ENCODE measurements at places on chromosomes 5 and 9.
A peak's percentile ranks its signal among the peaks of the same experiment; 100 is the strongest.

DNA sequence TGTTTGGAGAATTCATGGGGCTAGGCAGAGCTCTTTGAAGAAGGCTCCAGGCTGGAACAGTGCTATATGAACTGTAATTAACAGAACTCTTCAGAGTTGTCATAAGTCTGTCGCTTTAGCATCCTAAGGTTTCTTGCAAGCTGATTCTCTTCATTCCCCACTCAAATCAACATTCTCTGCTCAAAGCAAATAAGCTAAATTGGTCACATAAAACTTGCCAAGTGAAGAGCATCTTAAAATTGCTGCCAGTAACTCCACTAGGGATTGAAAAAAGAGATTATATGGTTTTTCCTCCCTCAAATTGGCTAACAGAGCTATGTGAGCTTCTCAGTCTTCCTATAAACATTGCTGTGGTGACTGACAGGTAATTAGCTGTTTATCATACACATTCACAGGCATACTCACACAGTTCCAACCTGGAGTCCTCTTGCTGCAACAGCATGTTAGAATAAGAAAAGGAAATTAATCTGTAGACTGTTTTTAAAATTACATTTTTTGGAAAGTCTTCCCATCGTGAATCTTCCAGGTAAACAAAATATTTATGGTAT is 298.5 kb upstream of the ATP10B start:
- no peak for DNase-seq

GRCh38 chr5:1437876-1438559 is 7.2 kb downstream of the SLC6A3 start:
- no peak for DNase-seq

DNA sequence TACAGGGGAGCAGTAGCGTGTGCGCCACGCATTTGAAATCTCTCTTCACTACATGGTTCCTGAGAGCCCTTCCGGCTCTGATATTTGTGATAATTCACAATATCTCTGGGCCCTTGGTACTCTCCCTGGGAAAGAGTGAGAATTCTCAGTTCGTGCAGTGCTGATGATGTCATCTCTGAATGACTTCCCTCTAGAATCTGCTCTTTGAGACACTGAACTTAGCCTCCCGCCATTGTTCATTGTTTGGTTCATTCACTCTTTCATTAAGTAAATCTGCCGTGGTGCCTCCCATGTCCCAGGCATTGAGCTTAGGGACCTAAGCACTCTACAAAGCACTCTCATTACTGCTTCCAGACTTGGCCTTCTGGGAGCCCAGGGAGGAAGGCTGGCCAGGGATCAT is 94.0 kb downstream of the PPARGC1B start:
- DNase-seq: no peak

GRCh38 chr5:59768152-59769040 is 125.1 kb downstream of the PDE4D start:
- peak; percentile 75 for DNase-seq

DNA sequence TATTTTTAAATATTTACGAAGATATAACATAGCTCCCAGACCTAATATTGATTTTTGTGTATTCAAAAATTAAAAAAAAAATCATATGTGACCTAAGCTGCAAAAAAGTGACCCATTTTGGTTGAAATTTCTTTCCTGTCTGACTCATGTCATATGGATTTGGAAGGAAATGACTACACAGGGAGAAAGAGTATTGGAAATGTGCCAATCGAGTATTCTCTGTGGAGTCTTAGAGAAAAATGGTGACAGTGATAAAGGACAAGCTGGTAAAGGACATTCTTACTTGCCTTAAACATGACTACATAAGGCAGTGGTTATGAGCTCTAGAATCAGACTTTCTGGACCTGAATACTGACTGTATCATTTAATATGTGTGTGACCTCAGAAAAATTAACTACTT is 262.9 kb upstream of the PTPRD start:
- no peak for DNase-seq

- DNase-seq: peak; percentile 68
Observed at GRCh38 chr9:4143936-4144717, 155.7 kb downstream of the GLIS3 start.

- DNase-seq: no peak
Observed at GRCh38 chr5:168328814-168329213, 37.4 kb downstream of the WWC1 start.

DNA sequence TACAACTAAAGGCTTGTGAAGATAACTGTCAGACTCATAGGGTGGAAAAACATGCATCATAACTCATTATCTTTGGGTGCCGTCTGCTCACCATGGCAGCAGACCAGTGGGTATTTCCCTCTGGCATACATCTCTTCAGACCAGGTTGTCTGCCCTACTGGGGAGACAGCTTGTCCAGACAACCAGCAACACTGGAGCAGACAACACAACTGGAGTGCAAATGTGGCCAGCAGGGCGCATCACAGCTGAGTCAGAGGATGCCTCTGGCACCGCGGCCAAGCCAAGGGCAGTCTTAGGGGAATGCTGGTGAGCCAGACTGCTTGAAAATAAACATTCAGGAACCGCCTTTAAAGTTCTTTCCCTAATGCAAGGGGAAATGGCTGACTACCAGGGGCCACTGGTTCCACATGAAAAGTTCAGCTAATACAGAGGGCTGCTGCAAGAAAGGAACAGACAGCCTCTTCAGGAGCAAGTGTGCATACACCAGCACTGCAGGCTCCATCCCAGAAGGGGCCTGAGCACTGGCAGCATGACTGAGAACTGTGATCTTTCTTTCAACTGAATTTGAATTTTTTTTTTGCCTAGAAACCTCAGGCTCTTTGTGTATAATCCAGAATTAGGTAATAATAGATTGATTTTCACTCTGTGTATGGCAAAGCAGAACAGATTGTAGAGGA is 77.3 kb downstream of the MAMDC2 start:
- DNase-seq: peak; percentile 95

DNA sequence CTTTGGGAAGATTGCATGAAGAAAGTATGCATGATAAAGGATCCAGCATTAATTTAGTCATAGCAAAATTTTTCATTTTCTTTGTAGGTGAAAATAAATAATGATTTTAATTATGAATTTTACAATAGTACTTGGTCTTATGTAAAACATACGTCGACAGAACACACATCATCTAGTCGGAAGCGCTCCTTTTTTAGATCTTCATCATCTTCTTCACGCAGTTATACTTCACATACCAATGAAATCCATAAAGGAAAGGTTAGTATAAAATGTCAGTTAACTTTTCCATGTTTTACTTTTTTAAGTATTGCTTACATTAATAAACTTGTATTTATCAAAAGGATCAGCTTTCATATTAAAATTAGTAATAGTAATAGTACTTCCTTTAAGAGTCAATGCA is 35.8 kb downstream of the C7 start:
- DNase-seq: no peak

DNA sequence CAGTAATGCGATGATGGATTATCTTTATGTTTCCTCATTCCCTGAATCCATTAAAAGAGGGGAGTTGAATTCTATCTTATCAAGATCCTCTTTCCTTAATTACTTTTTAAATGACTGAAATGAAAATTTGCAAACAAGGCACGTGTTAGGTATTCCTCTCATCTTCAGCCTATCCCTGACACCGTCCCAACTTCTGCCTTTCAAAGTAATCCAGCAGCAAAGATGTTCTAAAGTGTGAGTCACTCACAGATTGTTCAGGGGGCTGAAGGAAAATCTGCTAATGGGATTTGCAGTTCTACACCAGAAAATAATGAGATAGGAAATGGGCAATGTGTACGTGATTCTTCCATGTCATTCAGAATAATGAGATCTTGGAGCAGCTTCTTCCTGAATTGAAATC is 403.0 kb downstream of the ARHGEF28 start:
- DNase-seq: no peak

GRCh38 chr9:72102520-72102919 is 42.1 kb upstream of the C9orf57 start:
- no peak for DNase-seq

DNA sequence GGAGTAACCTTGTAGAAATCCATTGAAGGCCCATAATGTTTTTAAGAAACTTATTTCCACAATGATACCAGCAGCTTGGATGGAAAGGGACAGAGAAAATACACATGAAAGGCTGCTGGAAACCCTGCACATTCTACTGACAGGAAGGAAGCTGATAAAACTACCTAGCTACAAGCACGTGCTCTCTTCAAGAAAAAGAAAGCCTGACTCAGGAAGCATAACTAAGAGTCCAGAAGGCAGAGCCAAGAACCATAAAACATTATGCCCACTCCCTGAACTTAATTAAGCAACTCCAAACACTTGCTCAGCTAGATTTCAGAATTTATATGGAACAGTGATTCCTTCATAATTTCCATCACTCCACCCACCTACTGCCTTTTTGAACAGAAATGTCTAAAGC is 430.8 kb downstream of the SEMA5A start:
- DNase-seq: no peak

DNA sequence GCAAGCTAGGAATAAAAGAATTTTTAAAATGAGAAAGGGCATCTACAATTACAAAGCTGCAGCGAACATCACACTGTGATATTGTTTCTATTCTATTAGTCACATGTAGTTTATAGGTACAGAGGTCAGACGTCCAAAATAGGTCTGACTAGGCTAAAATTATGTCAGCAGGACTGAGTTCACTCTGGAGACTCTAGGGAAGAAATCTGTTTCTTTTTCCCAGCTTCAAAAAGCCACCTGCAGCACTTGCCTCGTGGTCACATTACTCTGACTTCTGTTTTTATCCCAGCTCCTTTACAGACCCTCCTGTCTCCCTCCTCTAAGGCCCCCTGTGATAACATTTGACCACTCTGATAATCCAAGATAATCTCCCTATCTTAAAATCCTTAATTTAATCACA is 5.1 kb upstream of the CKS2 start:
- DNase-seq: no peak

DNA sequence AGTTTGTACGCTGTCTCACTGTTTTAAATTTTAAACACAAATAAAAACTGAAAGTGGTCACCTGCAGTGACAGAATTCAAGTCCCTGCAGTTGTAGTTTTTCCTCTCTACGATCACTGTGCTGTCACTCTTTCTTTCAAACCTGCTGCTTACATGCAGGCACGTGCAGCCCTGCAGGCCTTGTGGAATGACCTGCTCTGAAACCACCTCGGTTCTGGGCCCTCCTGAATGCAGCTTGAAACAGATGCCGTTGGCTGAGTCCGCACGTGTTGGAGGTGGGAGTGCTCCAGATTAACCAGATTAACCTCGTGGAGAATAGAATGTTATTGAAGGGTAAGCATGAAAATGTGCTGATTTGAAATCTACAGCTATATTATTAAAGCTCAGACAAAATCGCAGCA is 126.0 kb upstream of the ERCC6L2 start:
- DNase-seq: no peak

- DNase-seq: no peak
Observed at GRCh38 chr5:13833440-13833839, 111.0 kb downstream of the DNAH5 start.

- no peak for DNase-seq
Observed at GRCh38 chr9:100485196-100485595, 12.2 kb downstream of the TMEFF1 start.

DNA sequence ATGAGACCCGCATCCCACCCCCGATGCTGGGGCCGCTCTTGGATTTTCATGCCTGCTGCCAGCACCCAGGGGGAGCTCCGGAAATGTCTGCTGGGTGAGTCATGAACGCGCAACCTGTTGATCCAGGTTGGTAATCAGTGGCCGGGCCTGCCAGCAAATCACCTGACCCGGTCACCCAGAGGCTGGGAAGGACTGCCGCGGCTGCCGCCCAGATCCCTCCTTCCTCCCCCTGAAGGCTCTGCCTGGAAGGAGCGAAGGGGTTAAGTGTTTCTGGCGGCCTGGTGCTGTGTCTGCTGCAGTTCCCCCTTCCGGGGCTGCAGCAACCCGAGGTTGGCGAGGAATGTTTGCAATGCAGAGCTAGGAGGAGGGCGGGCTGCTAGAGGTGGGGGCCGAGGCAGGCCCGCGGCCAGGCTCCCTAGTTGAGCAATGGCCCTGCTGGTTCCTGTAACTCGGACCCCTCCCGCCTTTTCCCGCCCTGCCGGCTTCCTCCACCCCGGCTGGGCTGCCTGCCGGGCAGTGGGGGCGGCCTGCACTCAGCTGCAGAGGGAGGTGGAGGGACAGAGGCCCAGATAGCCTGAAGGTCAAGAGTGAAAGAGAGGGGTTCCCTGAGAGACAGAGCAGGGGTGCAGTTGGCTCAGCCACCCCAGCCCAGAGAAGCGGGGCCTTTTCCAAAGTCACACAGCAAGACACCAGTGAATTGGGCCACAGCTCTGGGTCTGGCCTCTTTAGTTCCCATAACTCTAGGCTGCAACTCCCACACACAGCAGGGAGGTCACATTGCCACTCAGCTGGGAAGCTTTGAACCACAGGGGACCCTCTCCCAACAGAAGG is 156.3 kb upstream of the IER5L start:
- peak; percentile 96 for DNase-seq

DNA sequence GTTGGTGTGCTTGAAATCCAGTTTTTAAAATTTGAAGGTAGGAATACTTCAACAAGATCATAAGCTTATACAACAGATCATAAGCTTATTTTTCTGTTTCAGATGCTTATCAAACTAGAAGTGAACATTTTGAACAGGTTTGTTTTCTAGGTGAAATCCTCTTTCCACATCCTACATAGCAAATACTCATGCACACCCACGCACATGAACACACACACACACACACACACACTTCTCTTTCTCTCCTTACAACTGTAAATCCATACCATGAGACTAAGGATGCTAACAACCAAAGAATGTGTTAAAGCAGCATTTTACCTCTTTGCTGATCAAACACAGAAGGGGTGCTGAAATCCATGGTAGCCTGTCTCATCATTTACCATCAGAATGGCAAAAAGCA is 592 bp downstream of the ANKRD55 start:
- no peak for DNase-seq

- no peak for DNase-seq
Observed at GRCh38 chr9:98018347-98018746, 35.2 kb downstream of the ANP32B start.

DNA sequence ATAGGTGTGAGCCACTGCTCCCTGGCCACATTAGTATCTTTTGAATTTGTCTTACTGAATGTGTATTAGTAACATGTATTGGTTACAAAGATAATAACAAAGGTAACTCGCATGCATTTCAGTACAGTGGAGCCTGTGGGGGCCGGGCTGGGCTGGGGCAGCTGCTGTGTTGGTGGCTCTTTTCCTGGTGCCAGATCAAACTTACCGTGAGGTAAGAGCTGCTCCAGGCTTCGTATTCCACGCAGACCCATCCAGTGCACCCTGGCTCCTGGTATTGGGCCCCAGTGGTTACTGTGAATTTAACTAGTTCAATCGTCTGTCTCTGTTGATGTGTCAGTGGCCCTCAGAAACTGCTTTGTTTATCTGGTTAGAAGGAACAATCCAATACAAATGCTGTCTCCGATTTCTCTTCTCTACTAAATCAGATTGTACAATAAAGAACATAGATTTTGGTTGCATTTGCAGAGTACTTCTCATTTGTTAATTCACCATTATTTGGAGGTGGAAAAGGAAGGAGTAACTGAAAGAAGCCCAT is 15.6 kb downstream of the PRRC2B start:
- DNase-seq: no peak

Measured in EL (cell line).